ENCODE measurements at places on chromosomes 11 and 22.
A peak's percentile ranks its signal among the peaks of the same experiment; 100 is the strongest.

DNA sequence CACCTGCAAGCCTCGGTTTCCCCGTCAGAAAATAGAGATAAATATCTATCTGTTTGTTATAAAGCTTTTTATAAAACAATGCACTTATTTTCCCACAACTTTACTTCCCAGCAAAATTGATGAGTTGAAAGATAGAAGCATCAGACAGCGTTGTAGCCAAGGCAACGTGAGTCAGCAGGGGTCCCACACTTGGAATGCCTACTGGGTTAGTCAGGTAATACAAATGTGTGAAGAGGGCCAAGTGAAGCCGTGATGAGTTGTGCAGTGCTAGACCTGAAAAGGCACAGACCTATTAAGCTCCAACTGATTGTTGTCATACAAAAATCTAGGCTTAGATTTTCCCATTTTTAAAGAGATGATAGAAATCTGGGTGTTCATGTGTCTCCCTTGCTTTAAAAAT lies 118.7 kb downstream of the PGR start:
- DNase-seq: no peak

GRCh38 chr11:118138839-118139420 lies 13.7 kb downstream of the SCN4B start:
- DNase-seq: no peak

DNA sequence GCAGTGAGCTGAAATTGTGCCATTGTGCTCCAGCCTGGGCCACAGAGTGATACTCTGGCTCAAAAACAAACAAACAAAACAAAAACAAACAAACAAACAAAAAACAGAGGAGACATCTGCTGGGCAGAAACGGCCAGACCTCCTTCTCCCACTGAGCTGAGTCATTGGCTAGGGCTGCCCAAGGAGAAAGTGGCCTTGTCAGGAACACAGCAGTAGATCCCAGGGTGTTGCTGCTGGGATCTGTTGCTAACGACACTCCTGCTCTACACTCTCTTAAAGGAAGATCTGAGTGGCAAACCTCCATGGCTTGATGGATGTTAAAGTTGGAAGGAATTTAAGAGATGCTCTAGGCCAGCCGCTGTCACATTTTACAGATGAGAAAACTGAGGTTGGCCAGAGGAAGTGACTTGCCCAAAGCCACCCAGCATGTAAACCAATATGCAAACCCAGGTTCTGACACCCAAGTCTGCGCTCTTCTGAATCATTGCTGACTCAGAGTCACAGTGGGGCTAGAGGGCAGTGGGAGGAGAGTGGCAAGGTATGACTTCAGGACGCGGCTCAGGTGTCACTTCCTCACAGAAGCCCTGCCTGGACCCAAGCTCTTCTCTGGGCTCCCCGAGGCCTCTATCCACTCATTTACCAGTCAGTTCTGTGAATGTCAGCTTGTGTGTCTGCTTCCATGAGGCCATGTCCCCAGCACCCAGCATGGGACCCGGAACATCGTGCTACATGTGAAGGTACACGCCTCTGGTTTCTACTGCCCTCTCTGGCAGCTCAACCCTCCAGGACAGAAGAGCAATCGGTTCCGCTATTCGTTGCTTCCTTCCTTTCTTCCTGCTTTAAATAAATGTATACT lies 11.3 kb upstream of the GDPD5 start:
- DNase-seq: peak; percentile 48

DNA sequence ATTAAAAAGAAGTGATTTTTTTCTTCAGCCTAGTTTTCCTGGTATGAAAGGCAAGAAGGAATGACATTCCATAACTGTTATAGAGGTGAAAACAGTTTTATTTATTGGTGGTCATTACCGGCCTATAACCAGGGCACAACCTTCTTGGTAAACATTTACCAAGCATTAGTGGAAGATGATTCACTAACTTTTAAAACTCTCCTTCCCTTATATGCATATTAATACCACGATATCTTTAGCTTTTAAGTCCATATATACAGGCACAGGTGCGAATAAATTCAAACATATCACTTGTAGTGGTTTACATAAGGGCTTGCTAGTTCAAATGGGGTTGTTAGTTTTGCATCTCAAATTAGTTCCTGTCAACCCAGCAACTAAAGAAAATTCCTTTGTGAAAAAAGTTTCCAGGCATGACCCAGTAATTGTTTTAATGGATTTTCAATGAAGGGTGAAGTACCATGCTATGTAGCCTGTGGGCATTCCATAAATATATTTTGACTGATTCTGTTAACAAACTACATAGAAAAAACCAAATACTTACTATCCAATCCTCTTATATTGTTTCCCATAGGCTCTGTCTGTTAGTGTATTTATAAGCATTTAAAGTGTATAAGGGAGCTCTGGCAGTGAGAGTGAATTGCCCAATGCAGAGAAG lies 30.6 kb upstream of the ROBO3 start:
- no peak for DNase-seq

DNA sequence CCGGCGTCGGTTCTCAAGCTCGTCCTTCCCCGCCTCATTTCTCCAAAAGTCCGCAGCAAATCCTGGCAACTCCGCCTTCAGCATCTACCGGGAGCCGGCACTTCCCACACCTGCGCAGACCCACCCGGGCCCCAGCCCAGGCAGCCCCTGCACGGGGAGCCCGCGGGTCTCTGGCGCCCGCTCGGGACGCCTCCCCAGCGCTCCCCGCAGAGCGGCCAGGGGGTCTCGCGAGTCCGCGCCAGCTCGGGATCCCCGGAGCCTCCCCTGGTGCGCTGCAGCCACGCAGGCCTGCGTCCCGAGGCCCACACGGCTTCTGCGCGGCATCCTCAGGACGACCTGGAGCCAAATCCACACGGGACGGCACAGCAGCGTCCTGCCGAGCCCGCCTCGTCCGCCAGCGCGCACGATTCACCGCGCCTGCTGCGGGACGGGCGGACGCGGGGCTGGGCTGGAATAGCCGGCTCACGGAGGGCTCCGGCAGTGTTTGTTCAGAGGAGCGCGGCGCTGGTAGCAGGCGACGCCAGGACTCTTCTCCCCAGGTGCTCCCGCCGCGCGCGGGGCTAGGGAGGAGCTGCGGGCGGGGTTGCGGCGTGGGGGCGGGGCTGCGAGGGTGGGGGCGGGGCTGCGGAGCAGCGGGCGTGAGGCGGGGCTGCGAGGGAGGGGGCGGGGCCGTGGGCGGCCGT lies 816 bp upstream of the PHRF1 start:
- DNase-seq: peak; percentile 40

DNA sequence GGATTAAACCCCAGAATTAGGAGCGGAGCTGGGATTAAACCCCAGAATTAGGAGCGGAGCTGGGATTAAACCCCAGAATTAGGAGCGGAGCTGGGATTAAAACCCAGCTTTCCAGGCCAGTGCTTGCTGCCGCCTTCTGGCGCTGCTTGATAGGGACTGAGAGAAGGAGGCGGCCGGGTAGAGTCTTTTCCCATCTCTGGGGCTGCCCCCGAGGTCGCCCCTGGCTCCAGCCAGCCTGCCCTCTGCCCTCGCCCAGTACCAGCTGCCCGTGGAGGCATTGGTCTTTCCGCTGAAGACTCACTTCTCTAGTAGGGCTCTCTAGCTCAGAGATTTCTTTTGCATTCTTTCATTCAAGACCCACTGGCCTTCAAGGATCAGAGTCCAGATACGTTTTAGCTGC lies 5.2 kb downstream of the TRMU start:
- no peak for DNase-seq

DNA sequence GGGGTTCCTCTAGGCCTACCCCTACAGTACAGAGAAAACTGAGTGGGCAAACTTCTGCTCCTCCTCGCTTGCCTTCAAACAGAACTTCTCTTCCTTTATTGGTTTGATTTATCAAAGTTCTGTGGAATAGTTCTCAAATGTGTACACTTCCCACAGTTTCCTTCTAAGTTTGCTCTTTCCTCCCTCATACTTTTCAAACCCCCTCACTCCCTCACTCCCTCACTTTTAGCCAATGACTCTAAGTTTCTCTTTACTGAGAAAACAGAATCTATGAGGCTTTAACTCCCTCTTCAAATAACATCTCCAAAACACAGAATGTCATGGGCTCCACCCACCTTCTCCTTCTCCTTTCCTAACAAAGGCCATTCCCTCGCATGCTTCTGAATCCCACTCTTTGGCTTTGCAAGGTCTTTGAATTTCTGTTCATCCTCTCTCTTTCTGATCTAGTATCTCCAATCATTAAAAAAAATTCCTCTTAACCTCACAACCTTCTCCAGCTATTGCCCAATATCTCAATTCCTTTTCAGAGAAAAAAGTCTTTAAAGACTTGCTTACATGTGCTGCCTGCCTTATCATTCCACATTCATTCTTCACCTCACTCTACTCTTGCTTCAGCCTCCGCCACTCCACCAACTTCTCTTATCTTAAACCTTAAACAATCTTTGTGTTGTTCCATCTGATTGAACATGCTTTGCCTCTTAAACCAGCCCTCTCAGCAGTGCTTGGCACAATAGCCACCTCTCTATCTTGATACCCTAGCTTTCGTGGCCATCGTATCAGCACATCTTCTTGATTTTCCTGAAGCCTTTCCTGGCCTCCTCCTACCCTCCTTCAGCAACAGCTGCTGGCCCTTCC lies 57.2 kb downstream of the DDI1 start:
- DNase-seq: no peak

GRCh38 chr11:36409152-36409816 lies 100.8 kb downstream of the TRAF6 start:
- DNase-seq: no peak

DNA sequence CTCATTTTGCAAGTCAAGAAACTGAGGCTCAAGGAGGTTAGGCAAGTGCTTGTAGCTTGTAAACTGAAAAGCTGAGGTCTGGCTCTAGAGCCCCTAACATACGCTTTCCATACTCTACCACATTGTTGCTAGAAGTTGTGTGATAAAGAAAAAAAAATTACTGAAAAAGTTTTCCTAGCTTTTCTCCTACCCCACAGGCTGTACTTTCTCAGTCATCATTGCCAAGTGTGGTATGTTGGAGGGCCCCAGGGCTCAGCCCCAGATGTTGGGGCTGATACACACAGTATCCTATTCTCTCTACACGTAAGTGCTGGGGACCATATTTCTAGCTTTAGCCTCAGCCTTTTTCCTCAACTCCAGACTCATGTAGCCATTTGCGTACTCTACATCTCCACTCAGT lies 16.0 kb downstream of the KREMEN1 start:
- DNase-seq: no peak

DNA sequence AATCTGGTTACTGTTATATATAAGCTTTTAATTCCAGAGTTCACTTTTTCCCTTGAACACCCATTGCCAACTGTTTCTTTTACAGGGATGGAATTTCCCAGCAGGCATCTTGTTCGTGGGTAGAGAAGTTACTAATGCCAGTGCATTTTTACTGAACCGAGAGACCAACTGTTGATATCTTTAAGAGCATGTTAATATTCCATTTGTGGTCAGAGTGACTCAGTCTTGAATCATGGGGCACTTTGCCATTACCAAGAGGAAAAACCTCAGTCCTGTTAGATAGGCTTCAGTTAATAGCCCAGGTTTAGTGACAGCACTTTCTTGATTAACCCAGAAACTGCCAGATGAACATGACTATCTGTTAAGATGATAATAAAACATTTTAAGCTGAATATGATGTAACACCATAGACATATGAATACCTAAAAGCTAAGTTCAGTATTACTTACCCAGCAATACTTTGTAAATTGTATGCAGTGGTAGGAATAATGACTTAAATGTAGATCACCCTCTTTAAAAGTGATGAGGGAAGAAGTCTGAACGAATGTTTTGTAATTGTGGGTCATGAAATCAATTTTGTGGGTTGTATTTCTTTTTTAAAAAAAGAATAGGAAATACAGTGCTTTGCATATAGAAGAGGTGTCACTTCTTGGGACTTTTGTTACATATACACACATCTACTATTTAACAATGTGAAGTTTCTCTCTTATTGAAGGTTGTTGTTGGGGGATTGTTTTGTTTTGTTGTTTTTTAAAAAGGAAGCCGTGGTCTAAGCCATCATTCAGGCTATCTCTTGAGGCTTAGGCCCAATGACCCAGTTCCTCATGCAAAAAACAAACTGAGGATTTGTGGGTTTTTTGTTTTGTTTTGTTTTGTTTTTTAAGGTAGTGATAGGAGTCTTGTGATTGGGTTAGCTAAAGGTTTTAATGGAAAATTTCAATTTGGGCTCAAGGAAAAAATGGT lies 79.2 kb upstream of the GRIK4 start:
- no peak for DNase-seq

- peak; percentile 24 for DNase-seq
Measured at GRCh38 chr22:41367039-41367679, 14.6 kb upstream of the TEF start.
